ENCODE measurements at places on chromosomes 3 and 15.

GRCh38 chr3:25782636-25782937 is 656 bp downstream of the NGLY1 start:
- DNase-seq, result no peak

GRCh38 chr3:13954266-13954665 is 74.4 kb upstream of the WNT7A start:
- DNase-seq, result no peak

DNA sequence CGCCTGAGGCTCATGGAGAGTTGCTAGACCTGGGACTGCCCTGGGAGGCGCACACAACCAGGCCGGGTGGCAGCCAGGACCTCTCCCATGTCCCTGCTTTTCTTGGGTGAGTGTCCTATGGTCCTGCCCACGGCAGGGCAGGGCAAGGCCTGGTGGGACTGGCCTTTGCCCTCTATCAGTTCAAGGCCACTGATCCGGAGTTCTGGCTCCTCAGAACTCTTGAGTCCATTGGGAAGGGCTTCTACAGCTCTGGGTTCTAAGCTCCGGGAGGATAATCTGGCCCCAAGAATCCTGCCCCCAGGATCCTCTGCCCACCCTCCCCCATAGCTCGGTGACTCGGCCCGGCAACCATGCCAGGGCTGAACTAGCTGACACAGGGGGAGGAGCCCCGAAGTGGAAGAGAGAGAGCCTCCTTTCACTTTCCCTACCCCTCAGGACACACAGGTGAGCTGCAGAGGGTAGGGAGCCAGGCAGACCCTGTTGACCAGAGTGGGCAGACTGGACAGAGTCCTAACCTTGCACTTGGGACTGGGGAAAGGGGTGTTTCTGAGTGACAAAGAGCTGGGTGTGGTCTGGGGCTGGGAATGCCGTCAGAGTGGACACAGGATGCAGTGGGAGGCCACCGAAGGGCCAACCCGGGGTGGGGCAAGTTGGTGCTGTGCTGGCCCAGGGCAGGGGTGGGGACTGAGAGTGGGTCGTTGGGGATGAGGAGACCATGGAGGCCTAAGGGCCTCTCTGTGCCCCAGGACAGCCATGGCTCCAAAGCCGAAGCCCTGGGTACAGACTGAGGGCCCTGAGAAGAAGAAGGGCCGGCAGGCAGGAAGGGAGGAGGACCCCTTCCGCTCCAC is 664 bp downstream of the PARP3 start:
- DNase-seq, result no peak

- no peak for DNase-seq
Observed at GRCh38 chr3:32018757-32019564, 37.4 kb downstream of the ZNF860 start.

DNA sequence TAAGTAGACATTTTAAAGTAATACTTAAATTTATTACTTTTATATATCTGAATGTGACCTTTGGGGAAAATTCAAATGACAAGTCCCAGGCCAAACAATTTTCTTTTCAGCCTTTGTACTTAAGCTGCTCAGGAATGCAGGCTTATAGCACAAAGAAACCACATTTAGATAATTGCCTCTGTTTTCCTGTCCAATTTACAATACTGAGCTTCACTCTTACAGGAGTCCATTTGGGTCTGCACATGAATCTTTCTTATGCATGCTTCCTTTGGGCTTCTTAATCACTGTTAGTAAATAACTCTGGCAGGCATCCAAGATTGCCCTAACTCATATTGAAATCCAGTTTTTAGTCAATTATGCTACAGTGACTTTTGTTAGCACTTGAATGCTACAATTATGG is 459.4 kb upstream of the TGFBR2 start:
- no peak for DNase-seq

GRCh38 chr3:101976473-101976872 is 127.2 kb downstream of the NFKBIZ start:
- DNase-seq, result no peak

DNA sequence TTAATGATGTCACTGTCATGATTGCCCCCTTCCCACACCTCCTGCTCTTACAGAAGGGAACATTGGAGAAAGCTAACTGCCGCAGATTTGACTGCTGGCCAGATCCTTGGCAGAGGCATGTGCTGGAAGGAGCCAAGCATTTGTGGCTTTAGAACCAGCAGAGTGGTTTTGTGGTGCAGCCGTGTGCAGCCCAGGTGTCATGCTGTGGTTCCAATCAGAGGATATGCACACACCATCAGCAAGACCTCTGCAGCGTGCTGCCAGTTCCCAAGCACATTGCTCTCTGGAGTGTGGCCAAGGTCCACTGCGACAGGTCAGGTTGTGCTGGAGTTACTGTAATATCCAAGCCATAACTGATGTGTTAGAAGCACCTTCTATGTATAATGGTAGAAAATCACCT is 61.6 kb downstream of the OTOL1 start:
- DNase-seq, result no peak

DNA sequence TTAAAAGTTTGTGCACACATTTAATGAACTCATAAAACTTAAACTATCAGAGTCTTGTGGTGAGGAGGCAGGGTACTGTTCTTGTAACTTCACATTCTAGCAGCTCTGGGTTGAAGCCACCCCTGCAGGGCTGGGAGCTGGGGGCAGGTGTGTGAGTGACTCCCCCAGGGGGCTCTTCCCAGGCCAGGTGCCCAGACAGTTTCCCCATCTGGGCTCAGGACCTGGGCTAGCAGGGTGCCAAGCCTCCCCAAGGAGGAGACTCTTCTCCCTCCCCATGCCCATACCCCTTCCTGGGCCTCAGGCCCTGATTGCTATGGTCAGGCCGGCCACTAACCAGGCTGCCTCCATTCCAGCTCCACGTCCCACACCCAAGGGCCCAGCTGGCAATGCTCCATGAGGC is 22.0 kb upstream of the CHCHD6 start:
- no peak for DNase-seq
